ENCODE measurements at places on chromosomes 2 and 18. TPM values are rescaled to one million over a fixed set of nuclear protein-coding genes. Genes with fewer than 3 reads are reported as not detected.

SCYGR4 gene
- not detected for total RNA-seq

- H3K4me3 ChIP-seq = peak overlapping the region; percentile 59
- peaks cover 100% of the 10 kb centered on the region for H3K27me3 ChIP-seq
- H3K4me1 ChIP-seq = peaks cover 80% of the 10 kb centered on the region
- H3K27ac ChIP-seq = no peak overlapping the region
These were observed 1.3 kb downstream of the GBX2 start for GRCh38 chr2:236166796-236167296.

DNA sequence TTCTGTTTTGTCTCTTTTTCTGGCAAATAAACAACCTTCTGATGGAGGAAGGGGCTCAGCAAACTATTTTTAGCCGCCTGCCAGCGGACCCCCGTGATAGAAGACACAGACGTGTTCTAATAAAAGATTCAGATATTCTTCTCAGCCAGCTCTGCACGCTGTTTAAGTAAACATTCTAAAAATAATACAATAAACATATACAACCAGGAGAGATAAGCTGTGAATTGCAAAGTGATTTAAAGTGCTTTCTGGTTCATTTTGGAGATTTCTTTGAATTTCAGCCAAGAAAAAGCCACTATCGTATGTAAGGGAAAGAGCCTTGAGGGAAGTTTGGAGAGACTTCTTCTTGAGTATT is 201.3 kb downstream of the EPHA4 start:
- H3K4me3 ChIP-seq = no peak overlapping the region
- H3K36me3 ChIP-seq = no peaks in the 10 kb centered on the region
- peaks cover 13% of the 10 kb centered on the region for H3K27me3 ChIP-seq
- peaks cover 9% of the 10 kb centered on the region for H3K4me1 ChIP-seq

GRCh38 chr2:215000721-215001120 is 137.7 kb downstream of the ABCA12 start:
- no peaks in the 10 kb centered on the region for H3K36me3 ChIP-seq
- no peak for DNase-seq
- no peaks in the 10 kb centered on the region for H3K4me1 ChIP-seq
- no peak overlapping the region for H3K4me3 ChIP-seq
- H3K27ac ChIP-seq = no peak overlapping the region

- H3K27ac ChIP-seq = no peak overlapping the region
- no peak for DNase-seq
- H3K4me3 ChIP-seq = no peak overlapping the region
- peaks cover 43% of the 10 kb centered on the region for H3K4me1 ChIP-seq
- H3K36me3 ChIP-seq = no peaks in the 10 kb centered on the region
- H3K27me3 ChIP-seq = no peaks in the 10 kb centered on the region
These were observed 28.0 kb downstream of the AGAP1 start for GRCh38 chr2:235521844-235522243.

Measured in left ventricle myocardium inferior (tissue), 1 donor.